A375 (cell line): ENCODE measurements at places on chromosomes 7 and 10. TPM values are rescaled to one million over a fixed set of nuclear protein-coding genes. Genes with fewer than 3 reads are reported as not detected.

LYZL2 gene
- not detected in 2 replicates for total RNA-seq

DPYSL4 gene
- total RNA-seq = not detected in 2 replicates

SGMS1 gene
- total RNA-seq = 22.2 and 25.2 TPM in 2 replicates

JMJD1C gene
- 39.8 and 47.3 TPM in 2 replicates for total RNA-seq

KNDC1 gene
- under 0.01 and 0.19 TPM in 2 replicates for total RNA-seq

DNAJC12 gene
- 6.4 and 9.7 TPM in 2 replicates for total RNA-seq

URGCP gene
- total RNA-seq = 24.5 and 36.2 TPM in 2 replicates

CFAP70 gene
- total RNA-seq = 0.11 and 0.15 TPM in 2 replicates

TRPV5 gene
- total RNA-seq = 0.05 TPM in 1 of 2 replicates, not detected in the other

MEPCE gene
- total RNA-seq = 55.1 and 59.2 TPM in 2 replicates

OPN4 gene
- total RNA-seq = not detected in 2 replicates

HOXA10 gene
- total RNA-seq = 14.8 and 16.1 TPM in 2 replicates
